ENCODE measurements at places on chromosomes 4 and X. TPM values are rescaled to one million over a fixed set of nuclear protein-coding genes. Genes with fewer than 3 reads are reported as not detected.

GRCh38 chr4:174522183-174523024 lies at the start of gene HPGD:
HPGD (minus strand) TSS chr4:174522488; CDS start chr4:174522451, 37 bp downstream.
- peaks cover 28% of the 10 kb centered on the region for H3K27me3 ChIP-seq
- peak within 1 kb of the TSS; percentile 81 for H3K4me3 ChIP-seq
- no peaks in the 10 kb centered on the region for H3K36me3 ChIP-seq

GRCh38 chr4:15575966-15576365 lies 79.2 kb downstream of the FBXL5 start:
- H3K27ac ChIP-seq, result no peak overlapping the region
- no peak for DNase-seq
- no peaks in the 10 kb centered on the region for H3K27me3 ChIP-seq
- H3K4me3 ChIP-seq, result no peak overlapping the region
- H3K4me1 ChIP-seq, result no peaks in the 10 kb centered on the region
- H3K36me3 ChIP-seq, result peaks cover 1% of the 10 kb centered on the region

GRCh38 chr4:20288846-20289512 lies 37.3 kb downstream of the SLIT2 start:
- no peaks in the 10 kb centered on the region for H3K36me3 ChIP-seq
- H3K27me3 ChIP-seq, result no peaks in the 10 kb centered on the region
- no peak for DNase-seq
- H3K4me1 ChIP-seq, result no peaks in the 10 kb centered on the region

DNA sequence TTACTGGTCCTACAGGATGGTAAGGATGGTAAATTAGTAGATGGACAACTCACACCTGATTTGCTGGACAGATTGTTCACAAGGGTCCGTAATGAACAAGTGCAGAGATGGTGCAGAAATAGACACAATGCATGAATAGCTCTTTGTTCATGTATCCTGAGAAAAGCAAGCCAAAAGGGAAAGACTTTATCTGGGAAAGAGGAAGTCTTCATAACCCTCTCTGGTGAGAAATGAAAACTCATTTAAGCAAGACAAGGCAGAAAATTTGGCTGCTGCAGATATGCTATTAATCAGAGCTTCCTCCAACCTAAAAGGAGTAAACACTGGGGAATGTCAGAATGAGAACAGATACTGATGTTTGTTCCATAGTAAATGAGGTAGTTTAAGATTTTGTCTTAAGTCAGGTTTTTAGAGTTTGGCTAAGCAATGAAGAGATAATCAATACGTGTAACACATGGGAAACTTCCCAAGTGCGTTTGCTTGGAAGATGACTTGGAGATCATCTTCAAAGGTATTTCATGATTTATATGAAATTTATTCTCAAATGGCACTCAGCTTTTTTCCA lies 152.4 kb upstream of the BMPR1B start:
- peaks cover 7% of the 10 kb centered on the region for H3K4me1 ChIP-seq
- no peaks in the 10 kb centered on the region for H3K36me3 ChIP-seq
- no peak overlapping the region for H3K4me3 ChIP-seq
- no peak for DNase-seq
- no peaks in the 10 kb centered on the region for H3K27me3 ChIP-seq

DNA sequence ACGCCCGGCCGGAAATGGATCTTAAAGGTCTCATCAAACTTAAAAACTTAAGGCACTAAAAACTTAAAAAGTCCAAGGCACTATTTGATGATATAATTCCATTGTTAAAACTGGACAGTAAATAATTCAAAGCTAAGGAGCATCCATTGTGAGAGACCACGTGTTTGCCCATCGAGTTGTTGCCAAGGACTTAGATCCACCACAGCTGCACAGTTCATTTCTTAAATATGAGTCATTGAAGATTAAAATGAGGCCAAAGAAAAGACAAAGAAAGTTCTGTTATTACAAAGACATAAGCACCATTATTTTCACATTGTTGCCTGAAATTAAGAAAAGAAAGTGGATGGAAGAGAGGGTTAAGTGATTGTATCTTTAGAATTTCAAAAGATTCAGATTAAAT lies 411.5 kb upstream of the FTHL17 start:
- no peak overlapping the region for H3K4me3 ChIP-seq
- H3K4me1 ChIP-seq, result no peaks in the 10 kb centered on the region
- no peaks in the 10 kb centered on the region for H3K27me3 ChIP-seq
- DNase-seq, result no peak
- H3K36me3 ChIP-seq, result peaks cover 4% of the 10 kb centered on the region
- H3K27ac ChIP-seq, result no peak overlapping the region

DNA sequence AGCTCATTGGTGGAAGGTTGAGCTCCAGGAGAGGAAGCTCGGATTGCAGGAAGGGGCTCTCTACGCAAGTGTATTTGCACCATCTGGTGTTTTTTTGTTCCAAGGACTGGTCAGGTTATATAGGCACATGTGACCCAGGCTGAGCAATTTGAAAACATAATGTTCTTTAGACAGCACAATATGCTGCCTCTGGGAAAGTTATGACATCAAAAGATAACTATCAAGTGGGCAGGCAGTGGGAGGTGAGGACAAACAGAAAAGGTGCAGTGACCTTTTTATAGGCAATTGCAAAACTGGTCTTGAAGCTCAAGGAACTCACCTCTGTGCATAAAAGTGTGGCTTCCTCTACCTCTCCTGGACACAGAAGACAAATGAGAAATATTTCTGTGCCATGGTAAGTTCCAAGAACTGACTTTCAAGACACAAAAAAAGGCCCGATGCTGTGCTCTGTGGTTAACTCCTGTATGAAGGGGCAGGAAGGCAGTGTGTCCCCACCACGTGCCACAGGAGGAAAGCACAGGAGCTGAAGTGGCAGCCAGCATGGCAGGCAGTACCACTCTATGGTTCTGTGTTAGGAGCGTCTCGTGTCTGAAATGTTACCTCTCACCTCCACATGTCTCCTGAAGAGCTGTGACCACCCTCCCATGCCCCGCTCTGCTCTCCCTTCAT lies 128.6 kb downstream of the SHROOM3 start:
- peaks cover 35% of the 10 kb centered on the region for H3K4me1 ChIP-seq
- no peaks in the 10 kb centered on the region for H3K36me3 ChIP-seq
- no peak overlapping the region for H3K27ac ChIP-seq
- H3K27me3 ChIP-seq, result no peaks in the 10 kb centered on the region

GRCh38 chrX:55907968-55908607 lies 190.5 kb downstream of the RRAGB start:
- peak; percentile 51 for DNase-seq
- H3K27ac ChIP-seq, result peak overlapping the region; percentile 94
- peak overlapping the region; percentile 85 for H3K4me3 ChIP-seq
- peaks cover 8% of the 10 kb centered on the region for H3K4me1 ChIP-seq
- H3K36me3 ChIP-seq, result peaks cover 2% of the 10 kb centered on the region
- no peaks in the 10 kb centered on the region for H3K27me3 ChIP-seq

- peaks cover 31% of the 10 kb centered on the region for H3K4me1 ChIP-seq
- no peak overlapping the region for H3K27ac ChIP-seq
- DNase-seq, result no peak
Observed at GRCh38 chr4:87425711-87426110, 3.3 kb downstream of the NUDT9 start.

DNA sequence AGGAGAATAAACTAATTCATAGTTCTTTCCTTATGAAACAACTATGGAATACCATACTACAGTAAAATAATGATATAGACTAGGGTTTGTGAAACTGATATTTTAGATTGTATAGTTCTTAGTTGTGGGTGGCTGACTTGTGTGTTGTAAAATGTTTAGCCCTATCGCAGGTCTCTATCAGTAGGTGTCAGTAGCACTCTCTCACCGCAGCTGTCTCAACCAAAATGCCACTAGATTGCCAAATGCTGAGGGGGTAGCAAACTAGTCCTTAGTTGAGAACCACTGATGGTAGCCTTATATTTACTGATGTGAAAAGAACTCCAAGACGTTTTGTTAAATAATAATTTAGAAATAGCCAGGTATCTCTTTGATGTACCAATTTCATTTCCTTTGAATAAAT lies 48.1 kb downstream of the RHOXF2B start:
- H3K27me3 ChIP-seq, result no peaks in the 10 kb centered on the region
- peaks cover 1% of the 10 kb centered on the region for H3K36me3 ChIP-seq
- DNase-seq, result no peak
- no peaks in the 10 kb centered on the region for H3K4me1 ChIP-seq

DNA sequence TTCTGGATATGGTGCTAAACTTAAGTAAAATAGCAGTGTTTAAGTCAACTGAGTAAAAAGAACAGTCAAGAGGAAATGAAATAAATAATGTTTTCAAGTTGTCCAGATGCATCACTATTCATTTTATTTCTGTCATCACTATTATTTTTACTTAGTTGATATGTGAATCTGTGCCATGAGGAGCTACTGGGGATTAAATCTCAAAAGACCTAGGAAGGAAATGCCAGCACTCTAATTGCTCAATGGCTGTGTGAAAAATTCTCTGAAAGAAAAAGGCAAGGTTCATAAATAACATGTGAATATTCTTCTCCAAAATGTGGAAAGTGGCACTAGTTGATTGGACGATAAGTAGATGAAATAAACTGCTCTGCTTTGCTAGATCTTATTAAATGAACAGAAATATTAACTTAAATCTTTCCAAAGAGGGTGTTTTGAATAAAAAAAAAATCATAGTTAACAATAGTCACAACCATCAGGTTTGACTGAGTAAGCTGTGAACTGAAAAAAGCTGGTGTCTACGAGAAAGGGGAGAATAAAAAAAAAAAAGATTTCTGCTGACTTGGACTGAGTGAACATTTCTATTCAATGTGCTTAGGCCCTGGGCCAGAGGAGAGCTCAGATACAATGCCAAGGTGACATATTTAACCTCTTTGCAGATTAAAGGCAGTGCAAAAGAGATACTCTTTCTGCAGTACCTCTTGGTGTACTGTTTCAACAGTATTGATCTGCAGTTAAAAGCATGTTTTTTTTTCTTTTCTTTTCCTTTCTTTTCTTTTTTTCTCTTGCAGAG lies 1.6 kb downstream of the SPARCL1 start:
- no peaks in the 10 kb centered on the region for H3K27me3 ChIP-seq
- peaks cover 6% of the 10 kb centered on the region for H3K36me3 ChIP-seq
- peaks cover 32% of the 10 kb centered on the region for H3K4me1 ChIP-seq
- no peak overlapping the region for H3K4me3 ChIP-seq
- peak overlapping the region; percentile 42 for H3K27ac ChIP-seq
- no peak for DNase-seq

GRCh38 chr4:99356992-99357391 lies 4.4 kb upstream of the ADH1C start:
- no peak for DNase-seq
- no peaks in the 10 kb centered on the region for H3K36me3 ChIP-seq

DNA sequence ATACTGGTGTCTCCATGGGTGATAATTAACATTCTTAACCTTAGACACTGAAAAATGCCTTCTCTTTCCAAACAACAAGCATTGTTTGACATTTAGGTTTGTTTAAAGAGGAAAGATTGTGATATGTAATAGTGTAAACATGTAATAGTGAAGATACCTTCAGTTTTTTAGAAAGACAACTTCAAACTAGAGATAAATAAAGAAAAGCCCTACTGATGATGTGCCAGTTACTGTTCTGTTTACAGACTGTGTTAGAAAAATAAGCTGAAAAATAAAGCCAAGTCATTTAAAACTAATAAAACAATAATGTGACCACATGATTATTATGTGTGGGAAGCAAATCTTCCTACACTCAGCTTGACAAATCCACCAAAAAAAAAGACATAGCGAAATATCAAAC lies 2035.3 kb upstream of the TENM3 start:
- H3K4me1 ChIP-seq, result peaks cover 7% of the 10 kb centered on the region
- no peaks in the 10 kb centered on the region for H3K36me3 ChIP-seq
- no peaks in the 10 kb centered on the region for H3K27me3 ChIP-seq
- no peak overlapping the region for H3K4me3 ChIP-seq
- no peak overlapping the region for H3K27ac ChIP-seq
- DNase-seq, result no peak

DNA sequence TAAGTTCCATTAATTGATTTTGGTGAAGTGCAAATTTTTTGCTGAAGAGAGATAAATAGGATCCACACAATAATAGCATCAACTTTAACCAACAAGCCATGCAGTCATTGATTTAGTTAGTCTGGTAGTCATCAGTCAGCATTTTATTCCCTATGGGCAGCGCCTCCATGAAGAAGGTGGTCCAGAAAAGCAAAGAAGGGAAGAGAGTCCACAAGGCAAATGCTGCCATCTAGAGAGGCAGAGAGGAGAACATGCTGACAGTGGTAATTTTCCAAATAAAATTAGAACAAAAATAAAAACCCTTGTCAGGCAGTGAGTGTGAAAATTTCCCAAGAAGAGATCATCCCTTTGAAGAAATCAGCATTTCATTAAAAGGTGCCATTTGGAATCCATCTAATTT lies 366.7 kb upstream of the FAM241A start:
- H3K36me3 ChIP-seq, result peaks cover 1% of the 10 kb centered on the region
- H3K4me1 ChIP-seq, result peaks cover 15% of the 10 kb centered on the region
- no peak overlapping the region for H3K4me3 ChIP-seq
- DNase-seq, result no peak
- no peaks in the 10 kb centered on the region for H3K27me3 ChIP-seq

GRCh38 chrX:122625821-122626220 lies 558.3 kb upstream of the GRIA3 start:
- no peak overlapping the region for H3K27ac ChIP-seq
- DNase-seq, result no peak
- H3K36me3 ChIP-seq, result no peaks in the 10 kb centered on the region
- no peaks in the 10 kb centered on the region for H3K27me3 ChIP-seq
- H3K4me1 ChIP-seq, result peaks cover 5% of the 10 kb centered on the region

GRCh38 chrX:28659269-28659668 lies 72.0 kb downstream of the IL1RAPL1 start:
- H3K27ac ChIP-seq, result no peak overlapping the region
- no peaks in the 10 kb centered on the region for H3K36me3 ChIP-seq
- no peaks in the 10 kb centered on the region for H3K4me1 ChIP-seq
- no peak for DNase-seq
- no peak overlapping the region for H3K4me3 ChIP-seq
- no peaks in the 10 kb centered on the region for H3K27me3 ChIP-seq

GRCh38 chrX:33949300-33949699 lies 182.8 kb downstream of the FAM47A start:
- H3K4me3 ChIP-seq, result no peak overlapping the region
- H3K4me1 ChIP-seq, result peaks cover 6% of the 10 kb centered on the region
- no peak for DNase-seq
- no peak overlapping the region for H3K27ac ChIP-seq
- peaks cover 2% of the 10 kb centered on the region for H3K36me3 ChIP-seq
- no peaks in the 10 kb centered on the region for H3K27me3 ChIP-seq

DNA sequence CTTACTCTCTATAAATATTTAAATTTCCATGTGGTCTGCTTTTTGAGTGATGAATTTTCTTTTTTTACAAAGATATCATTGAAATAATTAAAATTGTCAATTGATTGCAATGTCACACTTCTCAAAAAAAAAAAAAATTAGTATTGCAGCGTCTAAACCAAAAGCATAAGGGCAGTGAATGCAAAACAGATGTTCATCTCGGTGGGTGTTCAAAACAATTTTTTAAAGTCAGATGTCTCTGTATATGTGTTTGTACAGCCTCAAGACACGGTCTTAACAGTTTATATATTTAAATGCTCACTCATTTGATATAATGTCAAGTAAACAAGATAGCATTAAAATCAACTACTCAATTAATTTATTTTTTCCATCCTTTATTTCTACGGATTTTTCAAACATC lies 52.3 kb downstream of the PALLD start:
- no peak overlapping the region for H3K4me3 ChIP-seq
- no peaks in the 10 kb centered on the region for H3K36me3 ChIP-seq
- no peak for DNase-seq
- peaks cover 7% of the 10 kb centered on the region for H3K27me3 ChIP-seq
- H3K4me1 ChIP-seq, result peaks cover 1% of the 10 kb centered on the region
- no peak overlapping the region for H3K27ac ChIP-seq

Gene STBD1
- total RNA-seq, result 1.9 TPM

Gene POF1B
- 0.73 TPM for total RNA-seq

Gene MAGIX
- 5.0 TPM for total RNA-seq

Gene ADAM29
- total RNA-seq, result not detected

Gene SPANXN3
- not detected for total RNA-seq

Gene XAGE1A
- not detected for total RNA-seq

Gene ARSJ
- total RNA-seq, result 0.46 TPM

Gene ARAP2
- 11.6 TPM for total RNA-seq
